ENCODE measurements at places on chromosomes 5 and 9.

- DNase-seq, result no peak
Observed at GRCh38 chr9:120807607-120808379, 14.6 kb upstream of the FBXW2 start.

- no peak for DNase-seq
Observed at GRCh38 chr9:91886414-91887076, 63.5 kb downstream of the ROR2 start.

DNA sequence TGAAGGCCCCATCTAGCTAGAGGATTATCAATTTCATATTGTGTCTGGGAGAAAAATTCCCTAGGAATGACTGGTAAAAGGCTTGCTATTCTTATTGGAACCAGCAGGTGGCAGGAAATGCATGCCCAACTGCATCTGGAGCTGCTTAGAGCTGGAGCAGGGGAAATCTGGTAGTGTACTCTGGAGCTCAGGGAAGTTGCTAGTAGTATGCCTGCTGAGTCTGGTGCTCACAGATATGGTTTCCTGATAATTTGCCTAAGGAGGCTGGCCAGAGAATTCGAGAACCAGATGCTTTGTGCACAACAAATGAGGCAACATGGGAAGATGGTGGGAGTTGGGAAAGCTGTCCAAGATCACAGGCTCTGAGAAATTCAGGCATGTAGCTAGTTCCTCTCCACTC is 53.7 kb downstream of the G3BP1 start:
- DNase-seq, result peak; percentile 28

DNA sequence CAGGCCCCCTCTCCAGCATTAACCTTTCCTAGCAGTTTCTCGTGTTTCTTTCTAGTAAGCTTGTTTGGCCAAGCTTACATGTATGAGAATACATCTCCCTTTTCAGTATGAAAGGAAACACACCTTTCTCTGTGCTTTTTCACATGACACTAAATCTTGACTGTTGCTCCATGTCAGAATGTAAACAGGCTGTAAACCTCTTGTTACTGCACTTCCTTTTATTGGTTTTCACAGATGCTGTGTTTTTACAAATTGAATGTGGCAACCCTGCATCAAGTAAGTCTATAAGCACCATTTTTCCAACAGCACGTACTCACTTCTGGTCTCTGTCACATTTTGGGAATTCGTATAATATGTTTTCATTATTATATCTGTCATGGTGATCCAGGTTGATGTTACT is 2.2 kb upstream of the CANX start:
- DNase-seq, result no peak

- no peak for DNase-seq
Observed at GRCh38 chr5:180128671-180129261, 57.2 kb upstream of the RNF130 start.

- DNase-seq, result no peak
Observed at GRCh38 chr5:111513131-111513520, 791 bp upstream of the STARD4 start.

- DNase-seq, result no peak
Observed at GRCh38 chr9:96502539-96503373, 52.8 kb downstream of the HABP4 start.

- DNase-seq, result no peak
Observed at GRCh38 chr9:127921557-127922120, 4.8 kb upstream of the ST6GALNAC4 start.

DNA sequence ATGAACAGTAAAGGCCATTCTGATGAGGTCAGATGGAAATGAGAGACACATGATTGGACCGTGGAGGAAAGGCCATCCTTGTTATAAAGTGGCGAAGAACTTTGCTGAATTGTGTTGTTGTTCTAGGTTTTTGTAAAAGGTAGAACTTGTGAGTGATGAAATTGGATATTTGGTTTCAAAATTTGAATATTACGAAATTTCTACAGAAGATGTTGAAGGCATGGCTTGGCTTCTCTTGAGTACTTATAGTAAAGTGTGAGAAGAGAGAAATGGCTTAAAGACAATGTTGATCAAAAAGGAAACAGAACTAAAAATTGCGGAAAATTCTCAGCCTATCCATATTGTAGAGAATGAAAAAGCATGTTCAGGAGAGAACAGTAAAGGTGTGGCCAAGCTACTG is 166.6 kb upstream of the S1PR3 start:
- DNase-seq, result no peak

GRCh38 chr9:69207503-69207902 is 33.4 kb downstream of the TJP2 start:
- no peak for DNase-seq

- DNase-seq, result no peak
Observed at GRCh38 chr5:50967563-50968355, 301.3 kb downstream of the PARP8 start.
